T1000 (cell line): ENCODE measurements at places on chromosomes 2 and 18.

DNA sequence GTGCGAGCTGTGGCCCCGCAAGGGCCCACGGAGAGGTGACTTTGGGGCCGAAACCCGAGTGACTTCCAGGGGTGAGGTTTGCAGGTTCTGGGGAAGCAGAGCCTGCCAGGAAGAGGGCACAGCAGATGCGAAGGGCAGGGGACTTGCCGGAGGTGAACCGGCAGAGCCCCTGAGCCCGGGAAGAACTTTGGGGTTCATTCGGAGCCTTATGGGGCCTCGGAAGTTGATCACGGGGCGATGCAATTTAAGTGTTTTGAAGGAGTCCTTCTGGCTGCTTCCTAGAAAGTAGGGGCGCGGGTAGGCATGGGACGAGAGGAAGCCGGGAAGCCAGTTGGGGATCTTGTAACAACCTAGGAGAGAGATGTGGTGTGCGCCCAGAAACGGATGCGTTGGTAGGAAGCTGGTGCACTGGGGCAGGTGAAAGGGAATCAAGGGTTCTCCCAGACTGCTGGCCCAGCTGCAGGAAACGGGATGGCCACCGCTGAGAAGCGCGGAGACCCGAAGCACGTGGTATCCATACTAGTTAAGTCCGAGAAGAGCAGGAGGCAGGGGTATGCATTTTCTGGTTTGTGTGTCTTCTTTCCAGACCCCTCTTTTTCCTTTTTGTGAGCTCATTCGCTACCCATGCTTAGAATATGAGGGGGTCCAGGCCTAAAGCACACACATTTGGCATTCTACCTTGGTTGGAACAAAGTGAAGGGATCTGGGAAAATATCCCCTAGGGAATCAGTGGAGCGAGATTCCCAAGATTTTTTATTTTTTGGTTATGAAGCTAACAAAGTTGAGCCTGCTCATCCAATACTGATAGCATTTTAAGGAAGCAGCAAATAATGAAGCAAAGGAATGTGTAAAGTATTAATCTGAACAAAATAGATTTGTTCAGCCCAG is 758 bp downstream of the SCLY start:
- DNase-seq: no peak

DNA sequence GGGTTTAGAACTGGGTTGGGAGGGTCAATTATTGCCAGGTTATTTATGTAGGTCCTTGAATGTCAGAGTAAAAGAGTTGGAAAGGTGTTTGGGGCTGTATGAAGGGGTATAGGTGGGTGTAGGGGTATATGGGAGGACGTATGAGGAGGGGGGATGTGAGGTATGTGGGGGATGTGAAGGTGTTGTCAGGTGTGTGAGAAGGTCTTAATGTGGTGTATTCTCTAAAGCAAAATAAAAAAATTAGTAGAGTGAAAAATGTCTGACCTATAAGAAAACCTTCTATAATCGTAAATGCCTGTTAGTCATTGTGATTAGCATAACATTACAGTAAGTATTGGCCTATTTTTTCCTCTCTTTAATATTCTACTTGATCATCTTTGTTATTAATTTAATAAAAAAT is 25.1 kb downstream of the ACVR2A start:
- DNase-seq: no peak

DNA sequence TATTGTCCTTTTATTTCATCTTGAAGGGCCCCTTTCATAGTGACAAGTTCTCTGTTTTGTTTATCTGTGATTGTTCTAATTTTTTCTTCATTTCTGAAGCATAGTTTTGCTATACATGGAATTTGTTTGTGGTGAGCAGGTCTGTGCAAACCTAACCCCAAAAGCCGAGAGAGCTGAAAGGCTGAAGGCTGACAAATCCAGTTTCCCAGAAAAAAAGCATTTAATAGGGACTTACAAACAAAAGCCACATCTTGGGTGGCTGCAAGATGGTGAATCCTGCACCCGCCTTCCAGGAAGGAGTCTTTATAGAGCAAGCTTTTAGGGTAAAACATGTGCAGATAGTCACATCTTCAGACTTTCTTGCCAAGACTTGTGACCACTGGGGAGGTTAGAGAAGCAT is 473.4 kb upstream of the TRIB2 start:
- DNase-seq: no peak

DNA sequence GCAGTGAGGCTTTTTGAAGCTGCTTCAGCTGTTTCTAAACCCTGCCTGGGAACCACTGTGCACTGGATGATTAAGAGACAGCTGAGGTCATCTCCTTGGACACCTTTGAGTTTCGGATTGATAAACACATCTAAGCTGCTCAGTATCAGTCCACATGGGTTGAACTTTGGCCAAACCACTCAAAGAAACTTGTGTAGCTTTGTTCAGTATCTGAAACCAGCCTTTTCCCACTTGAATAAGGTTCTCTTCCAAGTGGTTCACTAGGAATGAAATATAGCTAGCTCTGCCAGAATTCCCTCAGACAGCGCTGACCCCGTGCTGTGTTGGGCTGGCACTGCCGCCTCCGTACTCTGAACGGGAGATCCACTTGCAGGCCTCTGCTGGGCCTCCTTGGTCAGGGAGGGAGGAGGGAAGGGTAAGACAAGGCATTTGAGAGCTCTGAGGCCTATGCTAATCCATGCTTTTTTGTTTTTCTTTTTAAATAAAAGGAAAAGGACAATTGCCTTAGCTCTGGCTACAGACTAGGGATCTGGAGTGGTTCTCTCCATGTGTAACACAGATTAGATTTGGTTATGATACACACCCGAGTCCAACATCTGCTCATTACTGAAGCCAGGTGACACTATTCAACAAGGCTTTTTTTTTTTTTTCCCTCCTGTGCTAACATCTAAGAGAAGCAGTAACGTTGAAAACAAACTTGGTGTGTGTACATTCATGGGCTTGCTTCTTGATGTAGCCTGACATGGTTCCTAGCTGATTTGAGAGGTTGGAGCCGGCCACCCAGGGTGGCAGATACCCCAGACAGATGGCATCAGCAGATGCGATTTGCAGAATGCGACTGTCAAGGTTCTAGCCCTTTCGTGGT is 67.7 kb downstream of the NCK2 start:
- no peak for DNase-seq

DNA sequence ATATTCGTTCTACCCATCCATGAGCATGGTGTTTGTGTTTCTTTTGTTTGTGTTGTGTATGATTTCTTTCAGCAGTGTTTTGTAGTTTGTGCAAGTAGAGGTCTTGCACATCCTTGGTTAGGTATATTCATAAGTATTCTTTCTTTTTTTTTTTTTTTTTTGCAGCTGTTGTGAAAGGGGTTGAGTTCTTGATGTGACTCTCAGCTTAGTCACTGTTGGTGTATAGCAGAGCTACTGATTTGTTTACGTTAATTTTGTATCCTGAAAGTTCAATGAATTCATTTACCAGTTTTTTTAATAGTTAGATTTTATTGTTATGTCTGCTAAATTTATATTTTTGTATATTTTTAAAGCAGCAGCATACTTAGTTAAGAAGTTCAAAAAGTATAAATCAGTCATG is 834.4 kb upstream of the NRXN1 start:
- no peak for DNase-seq

DNA sequence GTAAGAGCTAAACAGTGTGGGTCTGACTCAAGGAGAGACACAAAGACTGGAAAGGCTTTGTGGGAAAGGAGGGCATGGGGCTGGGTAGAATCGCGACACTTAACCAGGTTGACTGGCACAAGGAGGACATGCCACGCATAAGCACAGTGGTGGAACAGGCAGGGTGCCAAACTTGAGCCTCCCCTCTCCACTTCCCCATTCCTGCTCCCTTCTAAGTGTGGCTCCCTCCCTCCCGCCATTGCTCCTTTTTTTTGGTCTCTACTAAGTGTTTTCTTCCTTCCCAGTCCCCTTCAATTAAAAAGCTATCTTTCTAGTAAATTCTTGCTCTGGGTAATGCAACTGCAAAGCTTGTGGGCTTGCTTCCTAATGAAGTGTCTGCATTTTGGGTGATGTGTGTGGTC is 40.3 kb upstream of the ZFP36L2 start:
- no peak for DNase-seq

- no peak for DNase-seq
Observed at GRCh38 chr18:48545757-48546321, 7.0 kb downstream of the CTIF start.

GRCh38 chr2:60739156-60739555 is 16.9 kb upstream of the PAPOLG start:
- DNase-seq: no peak

DNA sequence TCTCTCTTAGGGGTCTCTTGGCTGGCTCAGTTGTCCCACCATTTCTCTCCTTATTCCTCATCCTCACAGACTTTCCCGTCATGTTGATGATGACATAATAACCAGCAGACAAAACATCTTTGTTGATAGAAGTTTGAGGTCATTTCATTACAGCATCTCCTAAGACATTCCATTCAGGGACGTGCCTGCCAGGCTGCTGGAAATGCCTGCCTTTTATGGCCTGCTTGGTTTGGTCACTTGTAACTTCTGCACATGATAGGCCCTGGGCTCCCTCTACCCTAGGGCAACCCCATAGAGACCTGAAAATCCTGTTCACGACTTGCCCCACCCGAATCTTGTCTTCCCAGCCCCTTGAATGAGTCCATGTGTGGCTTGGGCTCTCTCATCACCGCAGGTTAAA is 81.7 kb downstream of the SDC1 start:
- no peak for DNase-seq

- DNase-seq: no peak
Observed at GRCh38 chr2:205352593-205352992, 329.7 kb upstream of the NRP2 start.

DNA sequence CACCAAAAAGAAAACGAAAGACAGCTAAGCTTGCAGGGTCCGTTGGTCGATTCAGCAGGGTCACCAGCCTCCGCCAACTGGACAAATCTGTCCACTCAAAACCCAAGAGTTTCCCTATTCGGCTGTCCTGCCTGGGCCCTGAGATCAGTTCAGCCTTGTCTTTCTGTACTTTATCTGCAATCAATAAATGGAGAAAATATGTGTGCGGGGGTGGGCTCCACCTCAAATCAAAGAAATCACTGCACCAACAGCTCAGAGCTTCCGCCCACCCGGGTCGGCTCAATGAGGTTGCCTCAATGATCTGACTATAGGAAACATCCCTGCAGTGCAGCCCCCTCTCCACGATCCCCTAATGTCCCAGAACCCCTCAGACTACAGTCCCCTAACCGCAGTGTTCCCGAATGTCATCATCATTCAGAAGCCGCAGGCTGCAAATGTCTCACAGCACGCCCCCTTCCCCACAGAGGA is 447 bp downstream of the GGCX start:
- no peak for DNase-seq

- DNase-seq: no peak
Observed at GRCh38 chr2:114714313-114714712, 271.9 kb downstream of the DPP10 start.

DNA sequence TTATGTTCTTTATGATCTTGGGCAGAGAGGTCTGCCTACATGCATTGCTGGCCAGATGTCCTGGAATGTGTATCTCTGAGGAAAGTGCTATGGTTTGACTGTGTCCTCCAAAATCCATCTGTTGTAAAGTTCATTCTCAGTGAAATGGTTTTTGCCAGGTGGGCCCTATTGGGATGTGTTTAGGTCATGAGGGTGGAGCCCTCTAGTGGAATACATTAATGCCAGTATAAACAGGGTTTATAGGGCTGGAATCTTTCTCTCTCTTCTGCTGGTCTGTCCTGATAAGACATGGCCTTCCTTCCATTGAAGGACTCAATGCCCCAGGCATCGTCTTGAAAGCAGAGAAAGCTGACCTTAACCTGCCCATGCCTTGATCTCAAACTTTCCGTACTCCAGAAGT is 258.5 kb downstream of the RPIA start:
- no peak for DNase-seq

- DNase-seq: no peak
Observed at GRCh38 chr18:11800566-11801334, 50.5 kb upstream of the CHMP1B start.

DNA sequence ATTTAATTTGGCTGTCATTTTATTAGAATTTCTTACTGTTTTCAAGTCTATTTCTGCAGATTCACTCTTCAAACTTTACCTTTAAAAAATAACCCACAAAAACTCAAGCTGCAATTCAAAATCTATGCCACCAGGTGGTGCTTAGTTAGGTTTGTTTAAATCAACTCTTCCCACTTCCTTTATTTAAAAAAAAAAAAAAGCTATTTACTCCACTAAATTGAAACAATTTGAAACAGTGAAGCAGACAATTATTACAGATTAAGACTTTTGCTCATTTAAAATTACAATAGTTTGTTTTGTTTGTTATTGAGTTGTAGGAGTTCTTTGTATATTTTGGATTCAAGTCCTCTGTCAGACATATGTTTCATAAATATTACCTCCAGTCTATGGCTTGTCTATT is 300.0 kb downstream of the PDE11A start:
- no peak for DNase-seq

DNA sequence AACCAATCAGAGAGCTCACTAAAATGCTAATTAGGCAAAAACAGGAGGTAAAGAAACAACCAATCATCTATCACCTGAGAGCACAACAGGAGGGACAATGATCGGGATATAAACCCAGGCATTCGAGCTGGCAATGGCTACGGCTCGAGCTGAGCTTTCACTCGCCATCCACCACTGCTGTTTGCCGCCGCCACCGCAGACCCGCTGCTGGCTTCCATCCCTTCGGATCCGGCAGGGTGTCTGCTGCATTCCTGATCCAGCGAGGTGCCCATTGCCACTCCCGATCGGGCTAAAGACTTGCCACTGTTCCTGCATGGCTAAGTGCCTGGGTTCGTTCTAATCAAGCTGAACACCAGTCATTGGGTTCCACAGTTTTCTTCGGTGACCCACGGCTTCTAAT is 236.7 kb upstream of the DLGAP1 start:
- no peak for DNase-seq

GRCh38 chr2:146246002-146246735 is 1598.7 kb upstream of the ACVR2A start:
- no peak for DNase-seq

DNA sequence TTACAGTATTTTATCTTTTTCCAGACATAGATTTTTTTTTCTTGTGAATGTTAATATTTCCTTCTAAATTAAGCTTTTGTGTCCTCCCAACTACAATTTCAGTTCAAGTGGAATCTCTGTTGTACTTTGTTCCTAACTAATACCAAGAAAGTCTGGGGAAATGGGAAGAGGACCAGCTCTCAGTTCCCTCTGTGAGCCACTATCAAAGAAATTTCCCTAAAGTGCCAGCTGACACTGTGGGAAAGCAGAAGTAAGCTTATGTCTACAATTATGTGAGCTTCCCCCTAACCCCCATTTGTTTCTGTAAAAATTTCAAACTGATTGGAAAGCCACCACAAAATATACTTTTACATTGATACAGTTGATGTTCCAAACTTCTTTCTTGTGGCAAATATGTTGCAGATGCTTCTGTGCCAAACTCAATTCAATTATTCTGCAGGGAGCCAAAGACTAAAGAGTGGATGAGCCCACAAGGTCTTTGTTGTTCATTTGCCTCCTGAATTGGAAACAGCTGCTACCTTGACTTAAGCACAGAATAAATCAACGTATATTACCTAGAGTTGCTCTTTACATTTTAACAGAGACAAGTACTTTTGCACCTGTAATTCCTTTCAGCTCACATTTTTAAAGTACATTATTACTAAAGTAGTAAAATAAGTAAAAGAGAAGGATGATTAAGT is 306.6 kb downstream of the PTH2R start:
- DNase-seq: no peak

DNA sequence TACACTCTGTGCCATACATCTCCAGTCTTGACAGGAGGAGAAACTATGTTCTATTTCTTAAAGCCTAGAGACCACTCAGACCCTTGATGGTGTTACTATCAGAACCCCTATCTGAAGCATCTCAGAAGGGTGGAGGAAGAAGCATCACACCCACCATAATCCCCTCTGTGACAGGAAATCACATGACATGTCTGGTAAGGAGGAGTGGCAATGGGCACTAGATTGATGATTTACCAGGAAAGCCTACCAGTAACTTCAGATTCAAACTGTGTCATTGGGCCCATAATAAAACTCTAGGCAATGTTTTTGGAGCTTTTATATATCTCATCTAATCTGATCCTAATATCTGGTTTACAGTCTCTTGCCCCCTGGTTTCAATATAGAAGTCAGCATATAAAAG is 37.1 kb upstream of the C2orf66 start:
- DNase-seq: no peak
